ENCODE measurements at places on chromosomes 2 and 18. TPM values are rescaled to one million over a fixed set of nuclear protein-coding genes. Genes with fewer than 3 reads are reported as not detected.

- no peak overlapping the region for H3K27ac ChIP-seq
- H3K36me3 ChIP-seq, result no peaks in the 10 kb centered on the region
- no peak overlapping the region for H3K4me3 ChIP-seq
- no peak for DNase-seq
Observed at GRCh38 chr2:31531101-31531500, 49.6 kb downstream of the SRD5A2 start.

DNA sequence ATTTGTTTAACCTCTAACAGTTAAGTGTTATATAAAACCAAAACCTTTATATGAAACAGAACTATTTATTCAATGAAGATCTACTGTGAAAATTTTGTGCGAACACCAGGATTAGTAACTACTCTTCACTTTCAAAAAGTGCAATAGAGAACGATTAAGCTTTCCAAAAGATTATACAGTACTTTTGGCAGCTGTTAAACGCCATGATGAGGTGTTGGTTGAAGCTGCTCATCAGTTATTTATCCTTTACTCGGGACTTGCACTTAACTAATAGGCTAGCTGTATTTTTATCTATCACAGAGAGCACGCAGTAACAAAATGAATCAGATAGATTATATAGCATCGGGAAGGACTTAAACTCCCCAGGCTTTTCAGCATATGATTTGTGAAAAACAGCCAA lies 113.6 kb downstream of the GCA start:
- H3K27me3 ChIP-seq, result no peaks in the 10 kb centered on the region
- no peaks in the 10 kb centered on the region for H3K4me1 ChIP-seq
- H3K4me3 ChIP-seq, result no peak overlapping the region
- H3K36me3 ChIP-seq, result no peaks in the 10 kb centered on the region
- H3K27ac ChIP-seq, result no peak overlapping the region

ST8SIA5 gene
- total RNA-seq, result not detected

MYOM1 gene
- total RNA-seq, result 3.5 TPM
